ENCODE measurements at places on chromosomes 12 and 14.

DNA sequence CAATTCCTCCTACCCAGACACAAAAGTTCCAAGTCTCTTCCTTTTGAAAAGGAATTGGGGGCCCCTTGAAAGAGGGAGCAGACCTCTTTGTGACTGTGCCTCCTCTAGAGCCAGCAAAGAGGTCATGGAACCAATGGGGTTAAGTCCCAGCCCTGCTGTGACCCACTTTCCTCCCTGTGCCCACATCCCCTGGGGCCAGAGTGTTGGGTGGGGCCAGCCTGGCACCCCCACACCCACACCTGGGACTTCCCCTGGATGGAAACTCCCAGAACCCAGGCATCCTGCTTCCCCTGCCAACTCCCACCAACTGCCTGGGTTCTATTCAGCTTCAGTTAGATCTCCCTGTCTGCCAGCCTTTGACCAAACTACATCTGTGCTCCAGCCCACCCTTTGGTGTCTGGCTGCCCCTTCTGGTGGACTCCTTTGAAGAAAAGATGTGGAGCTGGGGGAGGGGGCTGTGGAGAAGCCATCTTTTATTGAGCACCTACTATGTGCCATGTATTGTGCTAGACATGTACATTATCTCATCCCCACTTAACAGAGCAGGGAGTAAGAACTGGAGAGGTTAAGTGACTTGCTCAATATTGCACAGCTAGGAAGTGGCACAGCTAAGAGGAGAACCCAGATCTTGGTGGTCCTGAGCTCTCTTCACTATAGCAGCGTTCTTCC is 4.6 kb upstream of the RARG start:
- DNase-seq = no peak

- no peak for DNase-seq
Observed at GRCh38 chr12:81835783-81836182, 76.6 kb upstream of the PPFIA2 start.

DNA sequence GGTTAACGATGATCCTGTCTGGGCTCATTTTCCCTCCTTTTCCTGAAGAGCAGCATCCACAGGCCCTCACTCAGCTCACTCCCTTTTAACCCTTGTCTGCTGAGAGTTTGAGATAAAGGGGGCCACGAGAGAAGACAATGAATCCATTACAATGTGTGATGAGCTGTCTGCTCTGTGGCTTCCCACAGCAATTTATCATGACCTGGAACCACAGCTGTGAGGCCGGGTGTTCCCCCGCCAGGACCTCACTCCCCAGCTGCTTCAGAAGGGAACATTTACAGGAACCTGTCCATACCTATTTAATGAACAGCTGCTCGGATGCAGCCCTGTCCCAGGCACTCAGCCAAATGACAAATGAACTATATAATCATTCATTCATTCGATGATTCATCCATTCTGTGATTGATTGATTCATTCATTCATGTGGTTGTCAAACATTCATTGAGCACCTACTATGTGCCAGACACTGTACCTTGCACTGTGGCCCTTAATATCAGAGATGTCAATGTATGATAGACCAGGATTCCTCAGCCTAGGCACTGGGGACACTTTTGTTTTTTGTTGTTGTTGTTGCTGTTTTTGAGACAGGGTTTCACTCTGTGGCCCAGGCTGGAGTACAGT is 18.5 kb upstream of the P2RX7 start:
- no peak for DNase-seq

GRCh38 chr12:72723732-72724131 is 451.6 kb downstream of the TRHDE start:
- DNase-seq = no peak

All from stimulated activated CD4-positive, alpha-beta T cell treated with anti-CD3 and anti-CD28 coated beads, Interleukin-15, amount 100 ng/mL, for 1 hour (primary cell).